ENCODE measurements at places on chromosomes 3 and 15. TPM values are rescaled to one million over a fixed set of nuclear protein-coding genes. Genes with fewer than 3 reads are reported as not detected.

The PPM1L gene
- total RNA-seq: 18.5 TPM

DNA sequence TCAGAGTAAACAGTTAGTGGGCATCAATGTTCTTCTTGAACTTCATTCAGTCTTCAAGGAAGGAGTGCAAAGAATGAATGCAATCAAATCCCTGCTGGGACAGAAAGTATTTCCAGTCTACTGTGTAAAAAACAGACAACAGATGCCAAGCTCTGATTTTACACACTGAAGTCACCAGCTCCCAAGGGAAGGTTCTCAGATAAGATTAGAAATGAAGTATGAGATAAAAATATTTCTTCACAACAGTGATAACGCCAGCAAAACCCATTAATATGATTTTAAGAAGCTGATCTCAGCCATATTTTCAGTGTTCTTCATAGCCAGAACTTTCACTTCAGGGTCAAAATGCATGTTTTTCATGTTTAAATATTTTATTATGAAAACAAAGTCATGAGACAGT is 265.6 kb downstream of the CTNNB1 start:
- no peak for DNase-seq

- no peak for DNase-seq
Observed at GRCh38 chr3:178768072-178768864, 232.0 kb downstream of the KCNMB2 start.

GRCh38 chr3:194168994-194169393 is 33.0 kb downstream of the HES1 start:
- no peak for DNase-seq

DNA sequence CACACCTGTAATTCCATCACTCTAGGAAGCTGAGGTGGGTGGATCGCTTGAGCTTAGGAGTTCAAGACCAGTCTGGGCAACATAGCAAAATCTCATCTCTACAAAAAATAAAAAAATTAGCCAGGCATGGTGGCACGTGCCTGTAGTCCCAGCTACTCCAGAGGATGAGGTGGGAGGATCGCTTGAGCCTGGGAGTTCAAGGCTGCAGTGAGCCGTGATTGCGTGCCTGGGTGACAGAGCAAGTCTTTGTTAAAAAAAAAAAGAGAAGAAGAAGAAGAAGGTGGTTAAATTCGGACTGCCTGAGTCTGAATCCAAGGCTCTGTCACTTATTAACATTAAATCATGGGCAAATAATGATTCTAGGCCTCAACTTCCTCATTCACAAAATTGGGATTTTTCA is 51.0 kb downstream of the EOMES start:
- no peak for DNase-seq

The FEZF2 gene
- not detected for total RNA-seq

DNA sequence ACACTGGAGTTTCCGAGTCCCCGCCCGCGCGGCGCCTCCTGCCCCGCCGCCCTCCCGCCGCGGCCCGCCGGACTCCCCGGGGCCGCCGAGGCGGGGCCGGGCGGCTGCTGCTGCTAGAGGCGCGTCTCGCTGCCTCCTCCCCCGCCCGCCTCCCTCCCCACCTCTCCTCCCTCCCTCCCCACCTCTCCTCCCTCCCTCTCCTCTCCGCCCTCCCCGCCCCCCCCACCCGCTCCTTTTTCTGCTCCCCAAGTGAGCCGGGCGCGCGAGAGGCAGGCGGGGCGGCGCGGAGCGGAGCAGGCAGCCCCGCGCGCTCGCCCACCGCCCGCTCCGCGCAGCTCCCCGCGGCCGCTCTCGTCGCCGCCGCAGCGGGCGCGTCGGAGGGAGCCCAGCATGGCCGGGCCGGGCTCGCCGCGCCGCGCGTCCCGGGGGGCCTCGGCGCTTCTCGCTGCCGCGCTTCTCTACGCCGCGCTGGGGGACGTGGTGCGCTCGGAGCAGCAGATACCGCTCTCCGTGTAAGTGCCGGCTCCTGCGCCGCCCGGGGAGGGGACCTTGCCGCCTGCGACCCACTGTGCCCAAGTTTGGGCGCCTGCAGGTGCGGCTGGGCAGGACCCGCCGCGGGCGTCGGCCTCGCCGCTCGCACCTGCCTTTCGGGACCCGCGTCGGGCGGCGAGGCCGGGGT is at the start of gene CACNA2D3:
TSS of gene CACNA2D3 (plus strand) at position 229 of the 679 bp plus-strand sequence.
- DNase-seq: no peak

The TUSC7 gene
- not detected for total RNA-seq

The GPR62 gene
- total RNA-seq: 4.6 TPM

- DNase-seq: no peak
Observed at GRCh38 chr3:67655364-67656121, 1.1 kb upstream of the SUCLG2 start.

The MCF2L2 gene
- total RNA-seq: 29.6 TPM

DNA sequence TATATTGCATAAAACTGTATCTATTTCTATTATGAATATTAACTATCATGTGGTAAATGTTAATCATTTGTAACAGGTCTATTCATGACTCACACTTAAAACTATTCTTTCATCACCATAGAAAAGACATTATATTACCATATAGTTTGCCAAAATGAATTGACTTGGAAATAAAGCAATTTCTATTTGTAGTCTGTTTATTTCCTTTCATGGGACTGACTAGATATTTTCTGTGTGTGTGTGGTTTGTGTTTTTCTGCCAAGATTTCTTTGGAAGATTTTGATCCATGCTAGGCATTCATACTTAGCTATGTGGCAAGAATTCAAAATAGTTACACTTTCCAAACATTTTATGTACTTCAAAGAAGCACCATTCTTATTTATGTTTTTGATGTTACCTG is 522.5 kb upstream of the AGTR1 start:
- DNase-seq: no peak

The DLL4 gene
- 5.8 TPM for total RNA-seq

DNA sequence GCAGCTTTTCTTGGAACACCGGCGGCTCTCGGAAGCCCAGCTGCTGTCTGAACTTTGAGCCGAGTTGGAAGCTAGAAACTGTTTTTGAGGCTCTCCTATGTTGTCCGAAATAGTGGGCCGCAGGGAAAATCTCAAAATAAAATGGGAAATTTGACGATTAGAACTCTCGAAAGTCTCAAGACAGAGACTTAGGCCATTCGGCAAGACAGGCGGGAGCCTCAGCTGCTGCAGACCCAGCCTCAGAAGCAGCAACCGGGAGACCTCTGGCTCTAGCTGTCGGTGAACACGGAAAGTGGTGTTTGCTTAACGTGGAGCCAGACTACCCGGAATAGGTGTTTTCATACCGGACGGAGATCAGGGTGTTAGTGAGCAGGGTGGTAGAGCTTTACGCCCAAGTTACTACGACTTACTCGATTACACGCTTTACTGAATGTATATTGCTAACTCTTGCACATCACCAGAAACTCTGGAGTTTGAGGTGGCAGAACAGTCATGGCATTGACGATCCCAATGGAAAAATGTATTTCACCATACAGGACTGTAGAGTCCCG is 357 bp upstream of the MAN2C1 start:
- no peak for DNase-seq

The RETNLB gene
- not detected for total RNA-seq

The CADM2 gene
- 133 TPM for total RNA-seq

DNA sequence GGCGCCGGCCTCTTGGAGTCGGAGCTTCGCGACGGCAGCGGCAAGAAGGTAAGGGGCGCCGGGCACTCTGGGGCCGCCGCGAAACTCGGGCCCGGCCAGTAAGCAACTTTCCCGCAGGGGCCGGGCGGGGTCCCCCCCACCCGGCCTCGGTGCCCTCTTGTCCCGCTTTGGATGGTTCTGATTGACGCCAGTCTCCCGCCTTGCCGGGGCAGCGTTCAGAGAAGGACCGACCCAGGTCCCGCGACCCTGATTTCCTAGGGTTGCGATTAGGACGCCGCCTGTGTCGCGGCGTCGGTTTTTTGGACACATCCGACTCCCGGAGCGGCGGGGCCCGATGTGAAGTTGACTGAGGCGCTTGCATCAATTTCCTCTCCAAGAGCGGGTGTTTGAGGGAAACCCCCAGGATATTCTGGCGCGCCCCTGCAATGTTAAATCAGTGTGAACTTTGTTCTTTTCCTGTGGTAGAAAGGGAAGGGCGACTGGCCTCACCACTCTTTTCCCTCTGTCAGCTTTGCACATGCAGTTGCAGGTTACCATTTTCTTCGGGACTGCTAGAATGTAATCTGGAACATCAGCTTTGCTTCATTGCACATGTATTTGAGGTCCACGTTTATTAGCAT is 755 bp downstream of the PDE8A start:
- DNase-seq: no peak

GRCh38 chr3:56484525-56485032 is 16.3 kb upstream of the ERC2 start:
- no peak for DNase-seq

- DNase-seq: no peak
Observed at GRCh38 chr3:146546366-146546965, 2.1 kb upstream of the PLSCR1 start.

The GADL1 gene
- 0.61 TPM for total RNA-seq

DNA sequence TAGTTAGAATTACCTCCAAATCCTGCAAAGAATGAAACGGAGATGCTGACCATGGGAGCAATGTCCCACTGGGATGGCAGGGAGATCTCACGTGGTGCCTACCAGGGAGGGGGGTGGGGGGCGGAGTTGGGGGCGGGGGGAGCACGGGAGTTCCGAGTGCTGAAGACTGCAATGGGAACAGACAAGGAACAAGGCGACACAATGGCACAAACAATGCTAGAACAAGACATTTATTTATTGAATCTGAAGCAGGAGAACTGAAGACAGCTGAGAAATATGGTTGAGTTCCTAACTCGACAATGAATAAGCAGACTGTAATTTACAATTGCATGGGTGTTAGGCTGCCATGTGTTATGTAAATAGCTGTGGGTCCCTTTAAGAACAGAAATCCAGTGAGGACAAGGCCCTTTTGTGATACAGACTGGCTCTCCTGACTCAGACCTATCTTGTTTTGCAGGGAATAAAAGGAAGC is 91.2 kb downstream of the AQP9 start:
- DNase-seq: peak; percentile 24

- peak; percentile 29 for DNase-seq
Observed at GRCh38 chr15:89874926-89875564, 18.7 kb downstream of the AP3S2 start.

GRCh38 chr3:186724911-186725310 is 7.8 kb downstream of the KNG1 start:
- no peak for DNase-seq

DNA sequence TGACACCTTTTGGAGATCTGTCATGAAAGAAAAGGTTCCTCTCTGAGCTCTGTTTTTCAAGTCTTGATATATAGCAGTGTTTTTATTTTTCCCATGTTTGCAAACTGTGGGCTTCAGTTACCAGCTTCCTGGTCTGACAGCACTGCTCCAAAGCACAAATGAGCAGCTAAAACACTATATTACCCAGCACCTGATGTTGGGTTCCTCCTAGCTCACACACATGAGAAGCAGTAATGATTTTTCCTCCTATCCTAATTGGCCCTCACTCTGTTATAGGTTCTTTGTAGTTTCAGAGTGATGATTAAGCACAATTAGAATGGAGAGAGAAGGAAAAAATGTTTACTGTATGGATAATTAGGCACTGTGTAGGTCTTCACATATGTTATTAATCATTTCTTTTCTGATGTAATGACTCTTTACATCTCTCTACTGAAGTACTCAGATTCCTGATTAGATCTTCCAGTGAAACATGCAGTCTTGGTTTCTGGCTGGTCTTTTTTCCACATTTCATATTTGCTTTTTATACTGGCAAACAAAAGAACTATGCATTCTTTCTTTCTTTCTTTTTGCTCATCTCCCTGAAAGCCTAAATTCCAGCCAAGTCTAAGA is 939.7 kb downstream of the NSUN3 start:
- no peak for DNase-seq

DNA sequence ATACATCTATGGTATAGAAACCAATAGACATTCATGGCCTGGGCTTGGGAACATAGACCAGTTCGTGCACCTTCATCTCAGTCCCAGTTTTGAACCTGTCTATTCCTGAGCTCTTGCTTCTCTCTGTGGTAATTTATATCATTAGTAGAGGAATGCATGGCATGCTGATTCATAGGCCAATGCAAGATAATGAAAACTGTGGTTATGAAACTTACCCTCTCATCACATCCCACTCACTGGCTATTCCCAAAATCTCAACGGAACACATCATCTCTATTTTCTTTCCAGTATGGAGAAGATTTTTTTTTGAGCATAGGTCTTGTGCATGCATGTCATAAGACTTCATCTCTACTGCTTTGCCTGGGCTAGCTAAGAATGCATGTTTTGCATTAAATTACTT is 18.7 kb upstream of the P2RY12 start:
- no peak for DNase-seq

DNA sequence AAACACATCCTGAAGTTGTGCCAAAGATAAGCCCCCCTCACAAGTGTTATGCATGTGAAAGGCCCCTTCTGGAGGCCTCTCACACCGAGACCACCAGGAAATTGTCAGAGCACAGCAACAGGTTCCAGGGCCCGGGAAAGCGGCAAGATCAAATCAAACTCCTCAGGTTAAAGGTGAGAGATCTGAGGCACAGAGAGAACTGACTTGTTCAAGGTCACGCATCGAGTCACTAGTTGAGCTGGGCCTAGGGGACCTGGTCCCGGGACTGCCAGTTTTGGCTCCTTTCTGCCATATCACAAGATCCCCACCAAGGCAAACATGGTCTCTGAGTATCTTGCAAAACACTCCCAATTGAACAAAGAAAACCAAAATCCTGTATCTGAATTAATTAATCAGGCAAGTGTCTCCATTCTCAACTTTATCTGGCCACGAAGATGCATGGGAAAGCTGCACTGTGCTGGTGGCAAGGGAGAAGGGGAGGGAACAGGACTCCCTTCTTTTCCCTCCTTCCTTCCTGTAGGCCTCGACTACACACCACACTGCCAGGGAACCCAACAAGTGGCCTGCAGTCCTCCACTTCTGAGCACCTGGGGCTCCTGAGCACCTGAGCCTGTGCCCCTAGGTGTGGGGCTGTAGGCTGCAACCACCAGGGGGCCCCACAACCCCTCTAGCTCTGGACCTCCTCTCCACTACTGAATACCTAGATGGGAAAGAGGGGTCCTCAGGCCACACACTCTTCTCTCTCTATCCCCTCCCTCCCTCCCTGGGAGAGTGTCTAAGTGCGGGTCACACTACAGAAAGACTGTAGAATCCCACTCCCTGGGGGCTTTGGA is 37.3 kb downstream of the ANP32A start:
- no peak for DNase-seq

The C3orf62 gene
- total RNA-seq: 6.1 TPM

The SAMD7 gene
- not detected for total RNA-seq

- DNase-seq: no peak
Observed at GRCh38 chr15:79208179-79208578, 74.3 kb upstream of the ANKRD34C start.

DNA sequence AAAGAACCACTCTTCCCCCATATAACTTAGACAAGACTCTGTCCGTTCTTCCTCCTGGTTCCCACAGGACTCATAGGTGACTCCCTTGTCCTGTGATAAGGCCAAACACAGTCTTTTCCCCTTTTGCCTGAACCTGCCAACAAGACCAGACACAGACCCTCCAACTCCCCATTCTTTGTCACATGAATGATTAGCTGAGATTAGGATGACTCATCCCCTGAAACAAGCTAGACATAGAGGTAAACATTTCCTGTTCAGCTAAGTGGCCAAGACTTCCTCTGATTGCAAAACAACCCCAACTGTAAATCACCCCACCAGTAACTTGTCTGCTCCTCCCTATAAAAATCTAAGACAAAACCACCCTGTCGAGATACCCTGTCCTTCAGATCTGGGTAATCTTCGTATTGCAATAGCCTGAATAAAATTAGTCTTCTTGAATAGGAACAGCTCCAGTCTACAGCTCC is 11.4 kb upstream of the HTR3E start:
- DNase-seq: no peak
